RPMI8226 (cell line): ENCODE measurements at places on chromosomes 5 and 9.

DNA sequence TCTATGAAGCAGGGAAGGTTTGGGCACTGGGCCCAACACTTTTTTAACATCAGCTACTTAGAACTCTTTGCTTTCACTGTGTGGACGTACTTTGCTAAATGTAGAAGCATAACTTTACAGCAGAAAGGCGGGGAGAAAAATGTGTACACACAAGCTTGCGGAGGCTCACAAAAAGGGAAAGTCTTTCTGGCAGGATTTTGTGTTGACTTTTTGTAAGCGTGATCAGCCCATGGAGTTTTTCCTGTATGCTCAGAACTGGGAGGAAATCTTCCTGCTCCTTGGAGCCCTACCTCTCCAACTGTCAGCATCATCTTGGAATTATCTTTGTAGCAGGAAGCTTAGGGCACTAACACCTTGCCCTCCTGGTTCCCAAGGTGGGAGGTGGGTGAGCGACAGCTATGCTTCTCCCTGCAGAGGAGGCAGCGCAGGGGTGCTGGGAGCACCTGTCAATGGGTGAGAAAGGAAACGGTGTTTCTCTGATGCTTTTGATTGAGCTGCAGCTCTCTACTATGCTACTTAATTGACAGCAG is 321.9 kb downstream of the GADD45G start:
- no peak for DNase-seq

- no peak for DNase-seq
Observed at GRCh38 chr9:96086936-96087571, 211.6 kb downstream of the ERCC6L2 start.

DNA sequence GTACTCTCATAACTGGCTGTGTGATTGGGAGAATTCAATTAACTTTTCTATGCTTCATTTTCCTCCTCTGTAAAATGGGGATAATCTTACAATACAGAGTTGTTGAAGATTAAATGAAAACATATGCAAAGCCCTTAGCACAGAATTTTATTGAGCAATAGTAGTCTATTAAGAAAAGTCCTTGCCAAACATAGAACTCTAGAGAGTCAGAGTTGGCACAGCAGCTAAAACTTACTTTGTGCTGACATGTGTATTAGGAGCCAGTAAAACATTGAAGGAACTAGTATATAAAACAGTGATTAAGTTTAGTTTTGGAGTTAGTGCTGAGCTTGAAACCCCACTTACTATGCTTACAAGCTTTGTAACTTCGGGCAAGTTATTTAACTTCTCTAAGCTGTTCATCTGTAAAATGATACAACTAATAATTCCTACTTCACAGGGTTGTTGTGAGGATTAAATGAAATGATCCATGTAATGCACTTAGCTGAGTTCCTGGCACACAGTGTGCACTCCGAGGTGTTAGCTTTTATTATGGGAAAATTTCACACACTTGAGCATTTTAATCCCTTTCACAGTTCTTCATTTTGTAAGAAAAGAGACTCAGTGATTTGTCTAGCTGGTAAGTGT is 20.0 kb upstream of the GRIN3A start:
- no peak for DNase-seq

GRCh38 chr5:142532781-142533176 is 153.1 kb downstream of the FGF1 start:
- no peak for DNase-seq

DNA sequence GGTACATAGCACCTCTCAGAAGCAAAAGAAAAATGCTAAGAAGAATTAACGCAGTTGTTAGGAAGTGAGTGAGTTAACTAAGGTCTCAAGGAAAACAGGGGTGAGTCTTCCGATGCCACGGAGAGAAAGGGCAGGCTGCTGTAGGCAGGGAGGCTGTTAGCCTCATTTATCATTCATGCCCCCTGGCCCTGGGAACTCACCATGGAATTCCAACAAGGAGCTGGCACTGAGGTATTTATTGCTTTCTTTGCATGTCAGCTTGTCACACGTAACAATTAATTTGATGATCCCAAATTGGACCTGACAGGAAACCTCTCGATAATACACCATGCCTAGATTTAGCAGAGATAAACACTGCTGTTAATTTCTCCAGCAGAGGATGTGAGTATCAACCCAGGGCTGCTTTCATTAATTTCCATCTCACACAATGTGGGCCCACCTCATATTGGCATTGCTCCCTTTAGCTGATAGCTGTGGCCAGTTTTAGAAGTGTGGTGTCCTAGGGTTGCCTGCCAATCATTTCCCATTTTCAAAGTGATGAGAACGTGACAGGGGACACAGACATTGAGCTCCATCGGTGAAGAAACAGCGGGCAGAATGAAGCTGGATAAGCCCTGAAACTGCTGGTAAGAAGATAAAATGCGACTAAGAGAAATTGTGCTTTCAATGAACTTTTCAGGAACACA is 45.3 kb downstream of the DAP start:
- no peak for DNase-seq

GRCh38 chr9:70110194-70111041 is 66.8 kb downstream of the MAMDC2 start:
- peak; percentile 52 for DNase-seq

- peak; percentile 96 for DNase-seq
Observed at GRCh38 chr9:128117613-128118471, 9.7 kb downstream of the PTGES2 start.

DNA sequence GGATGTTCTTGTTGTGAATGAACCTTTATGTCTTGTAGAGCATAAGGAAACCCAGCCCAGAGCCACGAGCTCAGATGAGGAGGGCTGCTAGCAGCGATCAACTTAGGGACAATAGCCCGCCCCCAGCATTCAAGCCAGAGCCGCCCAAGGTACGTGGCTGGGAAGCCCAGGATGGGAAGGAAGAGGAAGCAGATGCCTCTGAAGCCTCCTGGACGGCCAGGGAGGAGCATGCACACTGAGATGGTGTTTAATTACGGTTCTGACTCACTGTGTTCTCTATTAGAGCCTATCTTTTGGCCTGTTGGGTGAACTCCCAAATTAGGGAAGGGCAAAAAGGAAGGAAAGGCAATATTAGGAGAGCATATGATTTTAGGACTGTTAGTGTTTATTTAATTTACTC is 75.3 kb downstream of the TJP2 start:
- DNase-seq = no peak

DNA sequence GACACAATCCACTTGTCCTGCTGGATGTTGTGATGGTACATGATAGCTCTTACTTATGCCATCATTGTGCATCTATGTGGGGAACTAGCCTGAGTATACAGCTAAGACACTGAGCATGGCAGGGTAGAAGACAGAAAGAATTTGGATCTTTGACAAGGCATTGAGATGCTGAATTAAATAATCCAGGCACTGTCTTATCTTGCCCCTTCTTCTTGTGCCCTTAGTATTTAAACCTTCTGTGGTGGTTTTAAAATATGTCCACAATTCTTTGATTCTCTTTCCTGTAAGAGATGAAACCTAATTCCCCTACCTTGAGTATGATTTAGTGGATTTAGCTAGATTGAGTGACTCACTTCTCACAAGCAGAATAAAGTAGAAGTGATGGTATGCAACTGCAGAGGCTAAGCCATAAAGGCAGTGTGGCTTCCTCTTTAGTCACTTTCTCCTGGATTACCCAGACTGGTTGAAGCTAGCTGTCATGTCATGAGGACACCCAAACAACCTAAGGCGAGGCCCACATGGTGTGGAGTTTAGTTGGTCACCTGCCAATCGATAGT is 174.0 kb upstream of the NREP start:
- DNase-seq = no peak

GRCh38 chr5:149474198-149474597 is 77.0 kb downstream of the CSNK1A1 start:
- no peak for DNase-seq

GRCh38 chr5:143166090-143166489 is 237.4 kb downstream of the NR3C1 start:
- DNase-seq = no peak

DNA sequence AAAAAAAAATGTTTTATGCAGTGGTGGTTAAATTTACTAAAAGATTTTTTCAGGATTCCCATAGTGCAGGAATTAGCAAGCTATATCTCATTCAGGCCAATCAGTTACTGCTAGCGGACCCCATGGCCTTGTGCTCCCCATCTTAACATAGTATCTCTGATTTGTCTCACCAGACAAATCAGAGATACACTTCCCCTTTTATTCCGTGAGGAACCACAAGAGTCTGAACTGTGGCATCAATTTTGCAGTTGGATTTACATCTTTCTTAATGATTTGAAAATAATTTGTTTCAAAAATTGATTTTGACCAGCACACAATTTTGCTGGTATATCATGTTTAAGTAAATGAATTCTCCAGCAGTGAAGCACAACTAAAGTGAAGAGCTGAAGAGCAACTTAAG is 17.9 kb downstream of the ITGA1 start:
- DNase-seq = no peak

DNA sequence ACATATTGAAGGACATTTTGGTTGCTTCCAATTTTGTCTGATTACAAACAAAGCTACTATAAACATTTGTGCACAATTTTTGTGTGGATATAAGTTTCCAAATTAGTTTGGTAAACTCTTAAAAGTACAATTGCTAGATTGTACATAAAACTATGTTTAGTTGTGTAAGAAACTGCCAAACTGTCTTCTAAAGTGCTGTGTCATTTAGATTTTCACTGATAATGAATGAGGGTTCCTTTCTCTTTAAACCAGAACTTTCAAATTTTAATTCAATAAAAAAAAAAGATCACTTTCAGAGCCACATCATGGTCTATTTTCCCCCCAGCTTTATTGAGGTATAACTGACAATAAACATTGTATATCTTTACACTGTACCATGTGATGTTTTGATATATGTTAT is 74.0 kb upstream of the TRPC7 start:
- DNase-seq = no peak

GRCh38 chr5:83715236-83716065 is 5.2 kb downstream of the HAPLN1 start:
- no peak for DNase-seq

DNA sequence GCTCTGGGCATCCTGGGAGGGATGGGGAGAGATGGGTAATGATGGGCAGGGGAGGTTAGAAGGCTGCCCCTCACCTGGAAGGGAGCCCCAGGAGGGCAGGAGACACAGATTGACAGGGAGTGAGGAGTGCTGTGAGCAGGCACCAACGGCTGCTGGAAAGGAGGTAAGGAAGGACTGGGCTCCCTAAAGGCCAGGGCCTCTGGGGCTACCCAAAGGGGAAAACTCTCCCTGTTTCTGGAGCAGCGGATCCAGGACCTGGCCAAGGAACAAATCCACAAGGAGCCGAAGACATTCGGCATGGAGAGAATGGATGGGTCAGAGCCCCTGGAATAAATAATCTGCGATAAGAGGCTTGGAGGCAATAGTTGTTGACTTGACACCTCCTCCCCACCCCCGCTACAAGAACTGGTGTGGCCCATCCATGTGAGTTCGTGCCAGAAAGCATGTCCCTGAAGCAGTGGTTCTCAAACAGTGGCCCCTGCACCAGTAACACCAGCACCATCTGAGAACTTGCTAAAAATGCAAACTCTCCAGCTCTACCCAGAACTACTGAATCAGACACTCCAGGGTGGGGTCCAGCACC is 208.3 kb downstream of the GABBR2 start:
- DNase-seq = no peak

- DNase-seq = no peak
Observed at GRCh38 chr9:127858041-127858512, 3.6 kb upstream of the ENG start.

DNA sequence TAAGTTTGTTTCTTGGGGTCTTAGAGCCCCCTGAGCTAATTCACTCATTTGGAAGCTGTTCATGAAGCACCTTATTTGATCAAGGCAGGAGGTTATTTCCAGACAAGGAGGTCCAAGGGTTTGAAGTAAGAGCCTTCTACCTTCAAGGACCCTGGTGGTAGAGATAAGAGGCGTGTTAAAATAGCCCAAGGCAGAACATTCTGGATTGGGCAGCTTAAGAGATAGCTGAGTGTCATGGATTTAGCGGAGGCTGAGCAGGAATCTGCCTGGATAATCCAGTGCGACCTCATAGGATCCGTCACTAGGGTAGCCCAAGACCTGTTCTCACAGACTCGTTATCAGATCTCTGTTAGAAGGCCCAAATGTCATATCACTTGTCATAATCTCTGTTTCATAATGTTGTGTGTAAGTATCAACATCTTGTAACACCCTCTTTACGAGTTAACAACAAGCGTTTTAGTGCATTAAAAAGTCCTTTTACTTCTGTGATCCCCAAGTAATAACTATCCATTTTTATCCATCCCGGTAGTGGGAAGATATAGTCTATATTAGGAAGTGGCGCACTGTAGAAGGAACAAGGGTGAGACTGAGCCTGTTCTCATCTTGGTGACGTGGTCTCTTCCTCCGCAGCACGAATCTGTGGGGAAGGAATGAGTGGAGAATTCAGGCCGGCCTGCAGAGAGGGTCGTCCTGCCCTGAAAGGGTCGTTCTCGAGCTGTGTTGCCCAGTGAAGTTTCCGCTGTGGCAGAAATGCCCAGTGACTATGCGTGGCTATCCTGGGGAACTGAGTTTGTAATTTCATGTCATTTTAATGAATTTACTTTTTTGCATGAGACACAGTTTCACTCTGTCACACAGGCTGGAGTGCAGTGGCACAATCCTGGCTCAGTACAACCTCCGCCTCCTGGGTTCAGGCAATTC is 28.8 kb downstream of the SLC25A25 start:
- DNase-seq = no peak

- no peak for DNase-seq
Observed at GRCh38 chr5:174397206-174397605, 327.2 kb upstream of the MSX2 start.

GRCh38 chr5:176810687-176811501 is 535 bp downstream of the UNC5A start:
- no peak for DNase-seq

- no peak for DNase-seq
Observed at GRCh38 chr9:101536938-101537337, 3.3 kb downstream of the RNF20 start.

DNA sequence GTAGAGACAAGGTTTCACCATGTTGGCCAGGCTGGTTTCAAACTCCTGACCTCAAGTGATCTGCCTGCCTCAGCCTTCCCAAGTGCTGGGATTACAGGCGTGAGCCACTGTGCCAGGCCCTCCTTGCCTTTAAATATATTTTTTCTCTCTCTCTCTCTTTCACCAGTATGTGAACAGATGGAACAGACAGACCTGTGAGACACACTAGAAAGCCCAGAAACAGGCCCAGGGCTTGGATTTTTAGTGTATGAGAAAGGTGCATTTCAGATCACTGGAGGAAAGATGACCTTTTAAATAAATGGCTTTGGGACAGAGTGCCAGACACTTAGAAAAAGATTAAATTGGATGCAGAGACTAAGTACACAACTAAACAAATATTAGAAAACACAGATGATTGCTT is 3.1 kb downstream of the RASGEF1C start:
- DNase-seq = no peak

DNA sequence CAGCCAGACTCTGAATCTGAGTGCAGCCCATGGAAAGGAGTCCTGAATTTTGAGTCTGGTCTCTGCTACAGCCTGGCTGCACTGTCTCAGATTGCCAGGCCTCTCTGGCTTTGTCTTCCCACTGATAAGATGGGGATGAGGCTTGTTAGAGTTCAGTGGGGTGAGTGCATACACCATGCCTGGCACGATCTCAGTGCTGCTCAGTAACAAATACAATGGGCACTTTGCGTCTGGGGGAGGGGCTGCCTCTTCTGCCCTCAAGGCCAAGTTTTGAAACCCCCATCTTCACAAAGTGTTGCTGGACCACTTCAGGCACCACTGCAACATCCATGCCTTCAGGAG is 49.0 kb downstream of the PPARGC1B start:
- DNase-seq = no peak
